ENCODE measurements at places on chromosomes 1 and 21.

DNA sequence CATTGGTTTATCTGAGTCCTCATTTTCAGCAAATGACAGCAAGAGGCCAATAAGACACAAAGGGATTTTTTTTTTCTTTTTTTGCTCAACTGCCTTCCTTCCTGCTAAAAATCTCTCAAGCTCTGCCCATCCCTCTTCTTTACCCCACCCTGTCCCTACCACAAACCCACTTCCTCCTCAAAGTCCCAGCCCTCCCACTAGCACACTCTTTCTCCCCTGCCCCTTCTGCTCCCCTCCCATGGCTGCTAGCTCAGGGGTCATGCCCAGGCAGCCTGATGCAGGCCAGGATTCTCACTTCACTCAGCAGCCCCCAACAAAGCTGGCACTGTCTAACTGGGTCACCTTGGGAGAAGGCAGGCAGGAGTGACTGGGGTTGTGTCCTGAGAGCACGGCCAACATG, 28.8 kb upstream of the PPP2R5A start:
- no peak for DNase-seq

- no peak for DNase-seq
Measured at GRCh38 chr1:90133133-90133532, 138.2 kb downstream of the ZNF326 start.

DNA sequence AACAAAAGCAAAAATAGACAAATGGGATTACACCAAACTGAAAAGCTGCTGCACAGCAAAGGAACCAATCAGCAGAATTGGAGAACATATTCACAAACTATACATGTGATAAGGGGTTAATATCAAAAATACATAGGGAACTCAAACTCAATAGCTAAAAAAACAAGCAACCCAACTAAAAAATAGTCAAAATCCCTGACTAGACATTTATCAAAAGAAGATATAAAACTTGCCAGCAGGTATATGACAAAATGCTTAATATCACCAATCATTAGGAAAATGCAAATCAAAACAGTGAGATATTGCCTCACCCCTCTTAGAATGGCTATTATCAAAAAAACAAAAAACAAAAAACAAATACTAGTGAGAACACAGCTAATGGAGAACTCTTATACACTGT, 140.3 kb downstream of the LRRIQ3 start:
- DNase-seq: no peak

DNA sequence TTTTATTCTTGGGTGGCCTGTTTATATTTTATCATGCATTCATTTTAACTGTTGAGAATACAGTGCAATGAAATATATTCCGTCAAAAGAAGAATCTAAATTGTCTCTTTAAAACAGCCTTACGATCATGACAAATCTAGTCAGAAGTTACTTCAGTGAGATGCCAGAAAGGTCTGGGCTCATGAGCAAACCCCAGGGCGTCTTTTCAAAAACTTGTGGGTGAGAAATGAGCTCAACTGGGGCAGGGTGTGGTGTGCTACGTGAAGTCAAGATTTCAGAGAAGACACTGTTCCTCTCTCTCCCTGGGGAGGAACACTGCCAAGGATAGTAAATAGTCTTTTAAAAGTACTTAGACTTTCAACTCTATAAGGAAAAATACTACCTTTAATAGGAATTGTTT, 13.4 kb upstream of the UAP1 start:
- DNase-seq: no peak

GRCh38 chr1:200336901-200337391, 72.9 kb downstream of the ZNF281 start:
- no peak for DNase-seq

Data from cerebellar nuclear complex (tissue), 1 donor.